ENCODE measurements at places on chromosomes 5 and 9. TPM values are rescaled to one million over a fixed set of nuclear protein-coding genes. Genes with fewer than 3 reads are reported as not detected.

DNA sequence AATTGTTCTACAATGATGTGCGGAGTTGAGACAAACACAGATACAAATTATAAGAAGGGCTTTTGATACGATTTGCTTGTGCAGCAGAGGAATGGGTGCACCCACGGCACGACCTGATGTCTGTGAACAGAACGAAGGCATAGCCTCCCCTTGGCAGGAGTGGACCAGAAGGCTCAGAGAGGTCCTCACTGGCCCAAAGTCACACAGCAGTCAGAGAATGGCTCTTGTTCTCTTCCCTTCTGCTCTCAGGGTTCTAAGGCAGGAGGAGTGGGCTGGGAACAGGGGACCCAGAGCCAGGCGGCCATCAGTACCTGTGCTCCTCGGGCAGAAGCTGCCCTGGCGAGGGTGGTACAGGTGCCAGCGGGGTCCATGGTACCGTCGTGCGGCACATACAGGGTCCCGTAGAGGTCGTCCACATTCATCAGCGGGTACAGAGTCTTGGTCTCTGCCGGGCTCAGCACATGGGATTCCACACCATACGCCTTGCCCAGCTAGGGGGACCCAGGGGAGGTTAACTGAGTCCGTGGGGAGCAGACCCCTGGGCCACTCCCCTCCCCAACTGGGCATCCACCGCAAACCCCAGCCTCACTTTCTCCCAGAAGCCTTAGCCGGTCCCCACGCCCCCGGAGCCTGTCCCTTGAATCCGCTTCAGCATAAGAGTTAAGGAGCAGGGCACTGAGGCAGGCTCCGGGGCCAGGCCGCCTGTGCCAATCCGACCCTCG is 7.0 kb downstream of the SARDH start:
- H3K36me3 ChIP-seq: no peaks in the 10 kb centered on the region
- H3K27me3 ChIP-seq: peaks cover 1% of the 10 kb centered on the region
- DNase-seq: no peak

GRCh38 chr9:26159575-26160392 is 481.5 kb upstream of the TUSC1 start:
- peaks cover 6% of the 10 kb centered on the region for H3K4me1 ChIP-seq
- H3K27ac ChIP-seq: no peak overlapping the region
- H3K27me3 ChIP-seq: no peaks in the 10 kb centered on the region
- no peak overlapping the region for H3K4me3 ChIP-seq
- no peaks in the 10 kb centered on the region for H3K36me3 ChIP-seq
- peak; percentile 47 for DNase-seq

DNA sequence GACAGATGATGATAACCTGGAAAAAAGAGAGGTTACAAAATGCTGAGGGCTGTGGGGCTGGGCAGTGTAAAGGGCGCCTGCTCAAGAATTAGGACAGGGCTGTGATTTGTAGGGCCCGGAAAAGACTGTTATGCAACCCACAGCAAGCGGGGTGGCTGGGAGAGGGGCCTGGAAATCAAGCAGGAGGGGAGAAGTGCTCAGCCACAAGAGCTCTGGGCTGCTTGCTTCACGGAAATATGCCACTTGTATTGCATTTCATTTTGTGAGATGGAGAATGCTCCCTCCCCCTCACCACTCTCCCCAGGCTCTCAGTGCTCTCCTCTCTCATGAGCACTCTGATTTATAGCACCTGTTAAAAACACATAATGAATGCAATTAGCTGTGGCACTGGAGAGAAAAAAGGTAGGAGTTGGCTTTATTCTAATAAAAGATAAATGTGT is 8.4 kb upstream of the HAND1 start:
- no peak overlapping the region for H3K27ac ChIP-seq
- no peak for DNase-seq
- no peak overlapping the region for H3K4me3 ChIP-seq
- H3K27me3 ChIP-seq: peaks cover 74% of the 10 kb centered on the region
- H3K36me3 ChIP-seq: no peaks in the 10 kb centered on the region

GRCh38 chr9:37026931-37027581 is 7.0 kb downstream of the PAX5 start:
- H3K4me1 ChIP-seq: peaks cover 3% of the 10 kb centered on the region
- no peak overlapping the region for H3K4me3 ChIP-seq
- DNase-seq: no peak
- H3K27me3 ChIP-seq: peaks cover 98% of the 10 kb centered on the region
- no peaks in the 10 kb centered on the region for H3K36me3 ChIP-seq

DNA sequence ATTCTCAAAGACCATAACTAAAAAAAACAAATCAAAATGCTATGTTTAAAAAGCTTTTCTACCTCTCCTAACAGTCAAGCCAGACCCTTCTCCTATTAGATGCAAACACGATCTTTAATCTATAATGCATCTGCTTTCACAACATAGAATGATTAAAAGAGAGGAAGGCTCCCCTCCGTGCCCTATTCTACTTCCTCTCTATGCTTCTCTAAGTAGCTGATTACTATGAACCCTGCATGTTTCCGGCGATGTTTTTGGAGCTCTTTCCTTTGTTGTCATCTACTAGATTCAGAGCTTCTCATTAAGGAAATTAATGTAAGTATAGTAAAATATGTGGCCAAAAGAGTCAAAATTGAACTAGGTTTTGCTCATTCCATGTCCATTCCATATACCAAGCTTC is 29.2 kb upstream of the CEP120 start:
- H3K4me1 ChIP-seq: peaks cover 4% of the 10 kb centered on the region
- H3K36me3 ChIP-seq: no peaks in the 10 kb centered on the region
- H3K4me3 ChIP-seq: no peak overlapping the region
- no peak overlapping the region for H3K27ac ChIP-seq
- no peaks in the 10 kb centered on the region for H3K27me3 ChIP-seq

DNA sequence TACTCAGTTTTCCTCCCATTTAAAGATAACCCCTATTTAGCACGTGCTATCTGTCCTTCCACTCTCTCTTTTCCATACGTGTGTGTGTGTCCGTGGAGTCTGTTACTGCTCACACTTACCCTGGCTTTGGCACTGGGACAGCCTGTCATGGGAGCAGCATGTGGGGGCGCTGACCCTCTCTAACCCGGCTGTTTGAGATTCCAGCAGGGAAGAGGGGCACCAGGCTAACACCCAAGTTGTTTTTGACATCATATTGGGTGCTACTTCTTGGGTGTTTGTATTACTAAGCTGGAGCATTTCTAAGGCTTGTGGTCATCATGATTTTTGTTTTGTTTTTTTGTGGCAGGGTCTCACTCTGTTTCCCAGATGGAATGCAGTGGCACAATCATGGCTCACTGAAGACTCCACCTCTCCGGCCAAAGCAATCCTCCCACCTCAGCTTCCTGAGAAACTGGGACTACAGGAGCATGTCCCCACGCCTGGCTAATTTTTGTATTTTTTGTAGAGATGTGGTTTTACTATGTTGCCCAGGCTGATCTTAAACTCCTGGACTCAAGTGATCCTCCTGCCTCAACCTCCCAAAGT is 56.9 kb upstream of the SIMC1 start:
- no peak for DNase-seq
- H3K27me3 ChIP-seq: no peaks in the 10 kb centered on the region
- no peaks in the 10 kb centered on the region for H3K36me3 ChIP-seq
- H3K4me1 ChIP-seq: peaks cover 7% of the 10 kb centered on the region

- H3K36me3 ChIP-seq: no peaks in the 10 kb centered on the region
- H3K4me3 ChIP-seq: no peak overlapping the region
- no peaks in the 10 kb centered on the region for H3K4me1 ChIP-seq
- H3K27me3 ChIP-seq: no peaks in the 10 kb centered on the region
Measured at GRCh38 chr5:175751369-175751768, 93.5 kb downstream of the HRH2 start.

- H3K27ac ChIP-seq: no peak overlapping the region
- DNase-seq: no peak
- no peaks in the 10 kb centered on the region for H3K27me3 ChIP-seq
- no peaks in the 10 kb centered on the region for H3K4me1 ChIP-seq
- no peaks in the 10 kb centered on the region for H3K36me3 ChIP-seq
- no peak overlapping the region for H3K4me3 ChIP-seq
Measured at GRCh38 chr5:140862441-140863295, 6.1 kb upstream of the PCDHA11 start.

DNA sequence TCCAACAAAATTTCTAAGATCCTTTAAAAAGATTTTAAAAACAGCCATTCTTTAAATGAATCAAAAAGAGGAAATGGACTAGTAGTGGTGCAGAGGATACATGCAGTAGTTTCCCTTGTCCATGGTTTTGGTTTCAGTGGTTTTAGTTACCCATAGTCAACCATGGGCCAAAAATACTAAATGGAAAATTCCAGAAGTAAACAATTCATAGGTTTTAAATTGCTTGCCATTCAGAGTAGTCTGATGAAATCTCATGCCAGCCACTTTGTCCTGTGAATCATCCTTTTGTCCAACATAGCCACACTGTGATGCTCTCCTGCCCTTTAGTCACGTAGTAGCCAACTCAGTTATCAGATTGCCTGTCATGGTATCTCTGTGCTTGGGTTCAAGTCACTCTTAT is 286.1 kb downstream of the ANXA1 start:
- H3K4me1 ChIP-seq: no peaks in the 10 kb centered on the region
- H3K4me3 ChIP-seq: no peak overlapping the region
- no peaks in the 10 kb centered on the region for H3K27me3 ChIP-seq
- H3K36me3 ChIP-seq: no peaks in the 10 kb centered on the region
- DNase-seq: no peak
- no peak overlapping the region for H3K27ac ChIP-seq

DNA sequence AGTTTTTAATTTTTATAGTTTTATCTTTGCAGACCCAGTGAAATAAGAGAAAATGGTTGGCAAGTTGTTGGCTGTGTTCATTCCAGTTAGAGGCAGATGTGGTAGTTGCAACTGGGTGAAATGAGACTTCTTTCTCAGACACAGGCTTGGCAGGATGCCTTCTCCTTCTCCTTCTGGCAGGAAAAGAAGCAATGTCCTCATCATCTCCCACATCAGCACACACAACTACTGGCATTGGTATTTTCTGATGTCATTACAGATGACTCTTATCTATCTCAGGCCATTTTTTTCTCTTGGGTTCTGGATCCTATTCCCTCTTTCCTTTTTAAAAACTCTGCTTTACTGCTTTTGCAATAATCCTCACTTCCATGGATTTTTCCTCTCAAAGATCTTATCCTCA is 103.3 kb upstream of the EDIL3 start:
- no peaks in the 10 kb centered on the region for H3K36me3 ChIP-seq
- H3K4me3 ChIP-seq: no peak overlapping the region
- H3K27ac ChIP-seq: no peak overlapping the region
- H3K27me3 ChIP-seq: no peaks in the 10 kb centered on the region
- DNase-seq: peak; percentile 98
- no peaks in the 10 kb centered on the region for H3K4me1 ChIP-seq

DNA sequence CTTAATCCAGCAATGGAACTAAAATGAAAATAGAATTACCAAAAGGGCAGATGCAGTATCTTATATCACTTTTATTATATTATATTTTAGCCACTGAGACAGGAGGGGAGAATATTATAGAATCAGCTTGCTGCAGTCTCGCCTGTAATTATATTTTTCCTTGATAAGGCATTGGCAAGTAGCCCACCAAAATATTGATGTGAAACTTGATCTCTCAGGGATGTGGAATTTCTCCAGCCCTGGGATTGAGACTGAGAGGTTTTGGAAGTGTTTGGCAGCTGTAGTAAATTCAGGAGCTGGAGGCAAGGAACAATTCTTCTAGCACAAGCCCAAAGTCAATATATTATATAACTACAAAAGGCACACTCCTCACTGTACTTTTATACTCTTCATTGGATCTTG is 142.1 kb upstream of the ADAMTSL1 start:
- peak; percentile 64 for DNase-seq
- no peak overlapping the region for H3K4me3 ChIP-seq
- no peak overlapping the region for H3K27ac ChIP-seq

Gene TSSK1B
- 0.03 TPM for polyA plus RNA-seq

Gene FOXD4L3
- not detected for polyA plus RNA-seq

Gene RUSC2
- 42.8 TPM for polyA plus RNA-seq

Gene MEIKIN
- not detected for polyA plus RNA-seq

Gene GDF9
- polyA plus RNA-seq: 0.16 TPM

Gene LCP2
- polyA plus RNA-seq: not detected

Gene LCN9
- polyA plus RNA-seq: not detected
